ENCODE measurements at places on chromosomes 7 and 10. TPM values are rescaled to one million over a fixed set of nuclear protein-coding genes. Genes with fewer than 3 reads are reported as not detected.

DNA sequence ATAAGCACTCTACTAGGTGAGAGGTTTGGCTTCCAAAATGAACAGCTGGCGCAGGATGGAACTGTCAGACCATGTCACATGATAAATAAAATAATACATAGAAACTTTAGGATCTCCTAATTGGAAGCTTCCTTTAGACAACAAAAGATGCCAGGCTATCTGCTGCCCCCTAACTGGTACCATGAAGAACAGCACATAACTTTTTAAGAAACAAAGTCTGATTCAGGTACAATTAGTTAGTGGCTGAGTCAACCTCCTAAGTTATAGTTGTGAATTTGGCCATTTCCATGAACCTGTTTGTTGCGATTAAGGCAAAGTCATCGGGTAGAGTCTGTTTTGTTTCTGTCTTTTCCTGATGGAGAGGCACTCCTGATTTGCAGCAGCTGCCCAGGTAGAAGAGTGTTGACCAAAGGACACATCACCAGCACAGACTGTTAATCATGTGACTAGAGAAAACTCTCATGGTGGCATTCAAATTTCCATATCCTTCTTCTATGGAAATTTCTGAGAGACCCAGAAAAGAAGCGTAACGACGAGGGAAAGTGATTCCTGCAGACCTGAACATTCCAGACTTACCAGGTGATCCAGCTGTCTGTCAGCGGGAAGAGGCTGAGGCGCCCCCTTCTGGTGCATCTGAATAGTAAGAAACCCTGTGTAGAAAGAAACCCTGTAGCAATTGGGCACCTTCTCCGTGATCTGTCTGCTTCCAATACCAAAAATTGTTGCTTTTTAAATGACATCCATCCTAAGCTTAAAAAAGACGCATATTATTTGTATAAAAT lies 8.6 kb upstream of the INHBA start:
- H3K4me1 ChIP-seq = no peaks in the 10 kb centered on the region
- no peaks in the 10 kb centered on the region for H3K36me3 ChIP-seq
- H3K27ac ChIP-seq = no peak overlapping the region
- H3K4me3 ChIP-seq = no peak overlapping the region
- no peaks in the 10 kb centered on the region for H3K27me3 ChIP-seq

INA gene
- not detected for total RNA-seq

CRYGN gene
- total RNA-seq = 0.43 TPM

RADIL gene
- total RNA-seq = 42.8 TPM
